Activated T-helper 1 cell treated with anti-CD3 and anti-CD28 coated beads, Interleukin-2, amount 50 U/mL, for 16 hours (primary cell): ENCODE measurements at places on chromosomes 5 and 9.

- no peak for DNase-seq
Observed at GRCh38 chr5:170006021-170006420, 25.7 kb upstream of the INSYN2B start.

DNA sequence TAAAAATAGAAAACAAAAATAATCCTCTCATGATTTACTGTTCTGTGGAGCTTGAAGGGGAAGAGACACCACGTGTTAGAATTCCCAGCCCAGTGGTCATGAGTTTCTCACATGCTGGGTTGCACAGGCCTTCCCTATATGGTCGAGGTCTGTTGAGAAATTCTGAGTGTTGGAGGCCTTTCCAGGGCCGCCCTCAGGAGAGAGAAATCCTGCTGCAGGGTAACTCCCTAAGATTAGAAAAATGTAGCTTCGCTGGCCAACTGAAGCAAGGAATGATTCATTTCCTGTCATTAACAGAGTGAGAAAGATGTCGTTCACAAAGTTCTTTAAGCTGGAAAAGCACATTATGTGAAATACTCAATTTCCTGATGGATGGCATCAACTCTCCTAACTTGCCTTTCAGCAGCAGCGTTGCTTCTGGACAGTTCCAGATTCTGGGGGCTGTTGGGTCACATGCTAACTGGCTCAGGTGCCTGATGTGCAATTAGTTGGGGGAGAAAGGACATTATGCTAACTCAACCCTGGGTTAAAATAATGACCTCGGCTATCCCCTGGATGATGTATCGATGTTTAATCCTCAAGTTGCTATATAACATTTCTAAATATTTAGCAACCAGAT is 104.8 kb upstream of the CD180 start:
- no peak for DNase-seq

DNA sequence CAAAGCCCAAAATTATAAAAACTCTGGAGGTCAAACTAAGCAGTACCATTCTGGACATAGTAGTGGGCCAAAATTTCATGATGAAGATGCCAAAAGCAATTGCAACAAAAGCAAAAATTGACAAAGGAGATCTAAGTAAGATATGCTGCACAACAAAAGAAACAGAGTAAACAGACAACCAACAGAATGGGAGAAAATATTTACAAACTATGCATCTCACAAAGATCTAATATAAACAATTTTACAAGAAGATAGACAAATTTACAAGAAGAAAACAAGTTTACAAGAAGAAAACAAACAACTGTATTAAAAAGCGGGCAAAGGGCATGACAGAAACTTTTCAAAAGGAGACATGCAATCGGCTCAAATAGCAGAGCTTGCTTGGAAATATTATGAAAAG is 396.9 kb downstream of the CDH9 start:
- no peak for DNase-seq

DNA sequence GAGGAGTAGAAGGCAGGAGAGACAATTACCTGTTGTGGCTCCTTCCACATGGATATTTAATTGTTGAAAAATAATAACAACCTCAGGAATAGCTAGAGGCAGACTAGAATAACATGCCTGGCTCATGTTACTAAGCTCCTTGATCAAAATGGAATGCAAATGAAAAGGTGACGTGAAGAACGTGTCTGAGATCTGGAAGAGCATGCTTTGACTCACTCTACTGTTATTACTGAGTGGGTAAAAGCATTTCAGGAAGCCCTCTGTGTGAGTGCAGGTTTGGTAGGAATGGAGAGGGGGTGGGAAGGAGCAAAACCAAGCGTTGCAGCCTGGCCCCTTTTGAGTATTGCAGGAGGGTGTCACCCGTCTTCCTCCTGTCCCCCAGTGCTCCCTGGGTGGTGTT is 84.8 kb downstream of the EQTN start:
- DNase-seq, result no peak
